ENCODE measurements at places on chromosomes 6 and 20.

DNA sequence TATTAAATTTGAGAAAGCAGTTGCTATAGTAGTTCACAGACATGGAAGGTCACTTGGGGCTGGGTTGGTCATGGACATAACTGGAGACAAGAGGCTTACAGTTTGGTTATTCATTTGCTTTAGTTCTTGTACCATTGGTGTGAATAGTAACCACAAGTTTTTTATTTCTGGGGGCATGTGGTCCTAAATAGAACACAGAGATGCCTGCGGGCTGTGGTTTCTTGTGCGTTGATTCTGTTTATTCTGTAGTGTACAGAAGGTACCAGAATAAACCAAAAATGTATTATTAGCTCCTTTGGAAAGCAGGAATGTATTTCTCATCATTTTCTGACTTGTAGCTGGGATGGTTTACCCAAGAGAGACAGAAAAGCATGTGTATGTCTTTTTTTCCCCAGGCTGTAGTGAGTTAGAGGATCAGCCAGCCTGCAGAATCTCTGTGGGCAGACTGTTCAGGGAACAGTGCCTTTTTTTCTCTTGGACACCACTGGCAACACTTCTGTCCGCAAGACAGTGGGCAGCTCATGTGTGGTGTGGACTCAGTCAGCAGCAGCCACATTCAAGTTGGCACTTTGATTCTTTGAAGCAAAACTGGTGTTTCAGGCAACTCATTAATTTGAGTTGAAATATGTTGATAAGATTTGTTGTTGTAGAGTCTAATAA is 122.1 kb downstream of the LRRC1 start:
- no peak for DNase-seq

DNA sequence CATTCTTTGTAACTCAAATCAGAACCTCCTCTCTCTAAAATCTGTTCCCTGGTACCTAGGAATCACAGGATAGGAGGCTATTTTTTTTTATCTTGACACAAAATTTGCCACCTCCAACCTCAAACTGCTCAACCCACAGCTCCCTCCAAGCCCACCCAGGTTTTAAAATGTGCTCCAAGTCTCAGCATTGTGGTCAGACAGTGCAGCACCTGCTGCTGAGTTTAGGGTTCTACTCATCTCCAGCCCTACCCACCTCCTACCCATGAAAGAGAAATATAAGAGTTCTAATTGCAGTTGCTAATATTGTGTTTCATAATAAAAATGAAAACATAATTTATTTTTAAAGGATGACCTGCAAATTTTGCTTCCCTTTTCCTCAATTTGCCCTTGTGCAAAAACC is 496.5 kb downstream of the MAFB start:
- DNase-seq: no peak

DNA sequence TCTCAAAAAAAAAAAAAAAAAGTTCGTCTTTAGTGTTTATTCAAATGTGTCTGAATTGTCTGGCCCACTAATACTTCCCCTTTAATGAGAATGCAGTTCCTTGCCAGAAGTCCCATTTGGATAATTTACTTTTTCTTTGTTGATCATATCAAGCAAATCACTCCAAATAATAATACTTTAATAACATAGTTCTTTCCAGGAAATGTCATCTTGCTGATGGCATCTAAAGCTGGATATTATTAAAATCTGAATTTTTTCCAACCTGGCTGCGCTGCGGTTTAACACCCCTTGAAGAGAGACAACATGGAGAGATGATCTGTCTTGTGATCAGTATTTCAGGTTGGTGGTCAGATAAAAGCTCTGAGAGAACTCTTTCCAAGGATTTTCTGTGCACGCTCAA is 111.2 kb upstream of the CNKSR3 start:
- DNase-seq: no peak

DNA sequence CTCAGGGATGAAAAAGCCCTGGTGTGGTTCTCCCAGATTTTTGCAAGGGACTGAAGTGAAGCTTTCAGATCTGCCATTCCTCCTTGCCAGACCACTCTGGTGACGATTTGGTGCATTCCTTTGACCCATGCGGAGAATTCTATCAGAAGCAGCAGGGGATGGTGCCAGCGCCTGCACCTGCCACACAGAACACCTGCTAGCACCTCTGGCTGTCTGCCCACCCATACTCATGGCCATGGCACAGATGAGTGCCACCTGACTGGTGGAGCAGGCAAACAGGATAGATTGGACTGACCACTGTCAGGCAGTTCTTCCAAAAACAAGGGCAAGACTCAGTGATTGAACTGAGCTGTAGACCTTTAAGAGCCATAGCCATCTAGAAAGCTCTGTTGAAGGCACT is 107.1 kb downstream of the CDYL start:
- no peak for DNase-seq

- DNase-seq: no peak
Measured at GRCh38 chr20:39103732-39104131, 141.6 kb downstream of the DHX35 start.

GRCh38 chr20:10558635-10559187 is 115.1 kb downstream of the JAG1 start:
- DNase-seq: peak; percentile 63

- DNase-seq: no peak
Measured at GRCh38 chr6:32718879-32719278, 22.3 kb upstream of the HLA-DQA2 start.

GRCh38 chr20:39829661-39830060 is 859.4 kb downstream of the MAFB start:
- DNase-seq: no peak

DNA sequence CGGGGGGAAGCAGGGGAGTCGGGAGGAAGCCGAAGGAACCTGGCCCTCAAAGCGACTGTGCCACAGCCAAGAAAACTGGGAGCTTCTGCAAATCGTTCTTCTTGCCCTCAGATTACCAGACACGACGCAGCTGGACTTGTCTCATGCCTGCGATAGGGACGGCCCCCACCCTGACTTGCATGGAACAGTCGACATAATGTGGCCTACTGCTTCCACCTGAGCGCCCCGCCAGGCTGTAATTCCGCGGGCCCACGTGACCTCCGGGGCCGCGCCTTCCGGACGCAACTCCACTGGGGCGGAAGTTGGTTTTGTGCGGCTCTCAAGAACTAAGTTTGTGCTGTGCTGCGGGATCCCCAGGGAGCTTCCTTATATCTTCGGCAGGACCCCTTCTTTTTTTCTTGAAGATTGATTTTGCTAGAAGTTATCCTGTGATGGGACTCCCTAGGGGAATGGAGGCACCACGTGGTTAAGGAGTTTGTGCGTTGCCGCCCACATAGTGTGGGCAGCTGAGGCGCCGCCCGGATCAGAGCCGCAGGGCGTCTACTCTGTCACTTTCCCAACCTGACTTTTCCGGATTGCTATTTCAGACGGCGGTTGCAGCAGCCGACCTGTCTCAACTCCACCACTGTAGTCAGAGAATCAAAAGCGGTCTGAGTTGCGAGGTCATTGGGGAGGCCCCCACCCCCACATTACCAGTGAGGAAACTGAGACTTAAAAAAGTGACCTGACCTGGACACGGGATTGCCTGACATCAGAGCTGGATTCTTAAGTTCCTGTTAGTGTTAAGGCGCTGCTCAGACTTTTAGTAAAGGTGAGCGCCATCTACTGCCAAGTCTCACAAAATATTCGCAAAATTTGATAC is 540 bp upstream of the CD164 start:
- peak; percentile 76 for DNase-seq

- DNase-seq: no peak
Measured at GRCh38 chr6:105867821-105868220, 218.3 kb upstream of the PRDM1 start.

DNA sequence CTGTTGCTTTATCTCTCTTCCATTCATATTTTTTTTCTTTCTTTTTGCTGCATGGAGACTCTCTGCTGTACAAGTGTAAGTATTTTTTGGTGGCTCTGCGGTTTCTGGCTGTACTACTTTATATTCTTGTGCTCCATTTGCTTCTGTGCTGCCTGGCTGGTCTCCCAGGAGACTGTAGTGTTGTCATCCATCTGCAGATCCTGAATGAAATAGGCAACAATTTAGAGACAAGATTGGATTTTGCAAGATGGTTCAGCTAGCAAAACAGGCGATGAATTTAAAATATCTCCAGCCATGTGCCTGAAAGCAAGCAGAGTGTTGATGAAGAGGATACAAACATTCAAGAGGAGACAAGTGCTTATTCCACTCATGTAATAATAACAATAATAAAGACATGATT is 75.1 kb upstream of the SCGN start:
- no peak for DNase-seq

Data from retinal pigment epithelial cell (primary cell).